ENCODE measurements at places on chromosomes 11 and 22. TPM values are rescaled to one million over a fixed set of nuclear protein-coding genes. Genes with fewer than 3 reads are reported as not detected.

The PATE2 gene
- total RNA-seq = not detected

The SYT13 gene
- under 0.01 TPM for total RNA-seq

GRCh38 chr22:50105208-50106100, 15.6 kb downstream of the MOV10L1 start:
- peak; percentile 69 for DNase-seq

The UPK3A gene
- total RNA-seq = not detected

GRCh38 chr11:120065176-120065575, 72.7 kb downstream of the TRIM29 start:
- no peak for DNase-seq

GRCh38 chr11:120338107-120338933, 2.1 kb downstream of the ARHGEF12 start:
- peak; percentile 63 for DNase-seq

GRCh38 chr11:126329644-126330211, 25.8 kb upstream of the ST3GAL4 start:
- DNase-seq = no peak

DNA sequence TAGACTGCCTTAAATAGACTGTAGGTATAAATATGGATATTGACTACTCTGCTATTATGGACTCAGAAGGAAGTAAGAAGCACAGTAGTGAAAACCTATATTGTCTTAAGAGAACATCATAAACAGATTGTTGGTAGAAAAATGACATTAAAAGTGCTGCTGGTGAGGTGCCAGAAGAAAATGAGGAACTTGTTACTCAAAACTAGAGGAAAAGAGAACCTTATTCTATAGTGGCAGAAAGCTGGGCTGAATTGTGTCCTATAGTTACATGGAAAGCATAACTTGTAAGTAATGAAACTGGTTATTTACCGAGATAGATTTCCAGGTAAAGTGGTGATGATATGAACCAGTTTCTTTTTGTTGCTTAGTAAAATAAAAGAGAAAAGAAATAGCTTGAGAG, 109.7 kb upstream of the CTSC start:
- DNase-seq = no peak

- no peak for DNase-seq
These were observed 17.8 kb downstream of the MAFF start for GRCh38 chr22:38219632-38220031.

DNA sequence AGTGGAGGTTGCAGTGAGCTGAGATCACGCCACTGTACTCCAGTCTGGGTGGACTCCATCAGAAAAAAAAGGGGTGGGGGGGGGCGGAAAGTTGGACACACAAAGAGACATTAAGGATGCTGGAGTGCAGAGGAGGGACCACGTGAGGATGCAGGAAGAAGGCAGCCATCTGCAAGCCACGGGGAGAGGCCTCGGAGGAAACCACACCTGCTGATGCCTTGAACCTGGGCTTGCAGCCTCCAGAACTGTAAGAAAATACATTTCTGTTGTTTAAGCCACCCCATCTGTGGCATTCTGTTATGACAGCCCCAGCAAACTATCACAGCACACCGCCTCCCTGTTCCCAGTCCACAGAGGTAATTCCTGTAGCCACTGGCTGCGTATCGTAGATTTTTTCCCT, 9.2 kb upstream of the STIP1 start:
- no peak for DNase-seq

DNA sequence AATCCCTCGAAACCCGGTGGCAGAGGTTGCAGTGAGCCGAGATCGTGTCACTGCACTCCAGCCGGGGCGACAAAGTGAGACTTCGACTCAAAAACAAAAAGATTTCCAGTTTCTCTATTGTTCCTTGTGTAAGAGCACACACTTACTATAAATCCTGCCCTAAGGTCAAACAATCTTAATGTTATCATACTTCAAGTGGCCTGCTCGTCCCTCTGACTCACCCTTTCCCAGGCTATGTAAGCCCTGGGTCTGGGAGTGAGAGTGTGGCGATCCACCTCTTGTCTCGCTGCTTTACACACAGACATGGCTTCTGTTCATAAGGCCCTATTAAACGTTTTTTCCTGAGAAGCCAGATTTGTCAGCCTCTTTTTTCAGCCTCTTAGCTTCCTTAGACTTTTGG, 24.4 kb upstream of the A4GALT start:
- no peak for DNase-seq

GRCh38 chr11:82056450-82056849, 677.2 kb downstream of the FAM181B start:
- no peak for DNase-seq

GRCh38 chr11:122270535-122270934, 154.5 kb upstream of the BLID start:
- no peak for DNase-seq

- peak; percentile 7 for DNase-seq
These were observed 897 bp downstream of the MAP6 start for GRCh38 chr11:75667831-75668450.

DNA sequence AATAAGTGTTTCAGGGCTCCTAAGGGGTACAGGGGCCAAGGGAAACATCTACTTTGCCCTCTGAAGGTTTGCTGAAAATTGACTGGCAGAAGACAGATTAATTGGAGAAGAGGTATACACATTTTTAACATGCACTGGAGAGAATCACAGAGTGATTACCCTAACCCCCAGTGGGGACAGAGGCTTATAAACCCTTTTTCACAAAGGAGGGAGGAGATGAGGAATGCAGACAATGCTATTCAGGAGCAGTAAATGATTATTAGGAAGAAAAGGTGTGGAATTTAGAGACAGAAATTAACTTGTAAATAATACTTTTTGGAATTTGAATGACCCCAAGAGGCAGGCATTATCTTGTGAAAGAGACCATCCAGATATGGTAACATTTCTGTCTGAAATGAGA, 582.4 kb upstream of the B3GAT1 start:
- no peak for DNase-seq

DNA sequence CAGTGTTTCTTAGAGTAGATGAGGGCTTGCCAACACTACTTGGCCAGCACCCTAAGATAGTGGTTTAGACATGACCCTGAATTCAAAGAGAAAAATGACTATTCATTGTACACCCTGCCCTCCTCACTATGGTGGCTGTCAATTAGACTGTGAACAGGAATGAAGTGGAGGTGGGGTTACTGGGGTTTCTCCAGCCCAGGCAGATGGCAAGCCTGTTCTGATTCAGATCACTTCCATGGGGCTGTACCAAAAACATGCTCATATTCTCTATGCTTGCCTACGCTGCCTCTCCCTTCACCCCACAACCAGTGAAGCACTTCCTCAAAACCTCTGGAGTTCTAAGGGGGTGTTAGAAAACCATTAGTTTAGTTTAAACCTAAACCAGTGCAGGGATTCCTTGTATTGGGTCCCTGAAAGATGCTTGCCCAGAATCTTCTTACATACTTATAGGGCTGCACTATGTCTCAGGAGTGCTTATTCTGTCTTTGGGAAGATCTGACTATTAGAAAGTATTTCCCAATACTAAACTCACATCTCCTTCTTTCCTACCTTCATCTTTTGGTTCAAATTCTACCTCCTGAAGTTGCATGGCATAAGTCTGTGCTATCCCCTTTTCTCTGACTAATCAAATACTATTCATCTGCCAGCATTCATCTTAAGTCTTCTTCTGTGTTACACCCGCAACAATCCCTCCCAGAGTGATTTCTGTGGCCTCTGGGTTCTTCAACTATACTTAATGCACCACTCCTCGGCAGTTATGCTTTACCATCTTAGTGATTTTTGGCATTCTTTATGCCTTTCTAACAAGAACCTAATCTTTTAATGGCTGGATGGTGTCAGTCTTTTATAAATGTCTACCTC, 71.8 kb downstream of the ATG16L2 start:
- DNase-seq = no peak

DNA sequence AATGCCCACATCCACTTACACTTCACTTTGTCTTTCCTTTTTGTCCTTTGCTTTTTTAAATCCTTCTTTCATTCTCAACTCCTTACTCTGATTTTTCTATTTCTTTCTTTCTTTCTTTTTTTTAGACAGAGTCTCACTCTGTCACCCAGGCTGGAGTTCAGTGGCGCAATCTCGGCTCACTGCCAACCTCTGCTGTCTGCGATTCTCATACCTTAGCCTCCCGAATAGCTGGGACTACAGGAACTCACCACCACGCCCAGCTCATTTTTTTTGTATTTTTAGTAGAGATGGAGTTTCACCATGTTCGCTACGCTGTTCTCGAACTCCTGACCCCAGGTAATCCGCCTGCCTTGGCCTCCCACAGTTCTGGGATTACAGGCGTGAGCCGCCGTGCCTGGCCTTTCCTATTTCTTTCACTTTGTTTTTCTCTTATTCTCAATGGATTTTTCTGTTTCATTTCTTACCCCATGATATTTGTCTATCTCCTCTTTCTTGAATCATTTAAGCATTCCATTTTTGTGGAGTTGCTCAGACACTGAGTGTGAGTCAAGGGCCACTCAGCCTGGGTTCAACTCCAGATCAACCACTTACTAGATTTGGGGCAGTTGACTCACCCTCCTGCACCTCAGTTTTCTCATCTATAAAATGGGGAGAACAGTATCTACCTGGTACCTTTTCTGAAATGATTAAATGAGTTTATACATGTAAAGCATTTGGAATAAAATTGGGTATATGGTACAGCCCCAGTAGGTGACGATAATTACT, 7.6 kb downstream of the KCNJ5 start:
- DNase-seq = no peak

GRCh38 chr22:46000081-46001027, 23.4 kb upstream of the WNT7B start:
- no peak for DNase-seq

The CCDC73 gene
- not detected for total RNA-seq

The HOATZ gene
- total RNA-seq = not detected

DNA sequence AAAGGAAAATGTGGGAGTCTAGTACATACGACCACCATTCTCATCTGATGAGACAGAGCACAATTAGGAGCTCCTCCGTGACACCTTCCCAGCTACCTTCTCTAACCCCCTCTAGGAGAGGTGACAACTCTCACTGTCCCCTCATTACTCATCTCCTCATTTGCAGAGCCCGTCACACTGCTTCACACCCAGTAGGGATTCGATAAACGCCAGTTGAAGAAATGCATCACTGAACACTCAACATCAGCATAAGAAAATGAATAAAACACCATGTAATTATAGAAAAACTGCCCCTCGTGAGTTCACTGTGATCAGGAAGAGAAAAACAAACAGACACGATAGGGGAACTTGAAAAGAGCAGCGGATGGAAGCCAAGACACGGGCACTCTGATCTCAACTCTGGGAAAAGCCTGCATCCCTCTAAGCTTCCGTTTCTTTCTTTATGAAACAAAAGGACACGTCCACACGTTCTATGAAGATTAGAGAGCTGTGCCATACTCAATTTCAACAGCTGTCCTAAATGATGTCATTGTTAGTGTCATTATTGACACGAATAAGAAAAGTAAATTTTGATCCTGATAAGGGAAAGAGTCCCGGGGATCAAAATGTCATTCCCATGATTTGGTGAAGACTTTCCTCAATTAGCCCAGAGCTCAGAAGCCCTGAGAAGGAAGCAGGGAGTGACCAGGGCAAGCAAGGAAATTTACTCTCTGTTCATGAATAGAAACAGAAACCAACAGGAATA, 356.9 kb downstream of the LARGE1 start:
- DNase-seq = peak; percentile 30

DNA sequence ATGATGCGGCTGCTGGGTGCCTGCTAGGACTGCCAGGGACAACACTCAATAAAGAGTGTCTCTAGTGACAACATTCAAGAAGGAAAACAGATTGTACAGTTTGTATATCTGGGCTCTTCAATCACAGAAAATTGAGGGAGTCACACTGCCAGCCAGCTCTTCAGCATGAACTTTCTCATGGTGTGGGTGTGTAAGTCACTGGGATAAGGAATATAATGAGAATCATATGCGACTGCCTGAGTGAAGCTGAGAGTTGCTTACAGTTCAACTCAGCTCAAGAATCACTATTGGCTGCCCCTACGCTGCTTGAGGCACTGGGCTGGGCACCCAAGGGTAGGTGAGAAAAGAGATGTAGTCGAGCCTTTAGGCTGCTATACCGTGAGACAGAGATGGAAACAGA, 328.1 kb upstream of the PITPNB start:
- no peak for DNase-seq

- DNase-seq = no peak
These were observed 16.2 kb downstream of the DYNC2H1 start for GRCh38 chr11:103125462-103125861.

- DNase-seq = peak; percentile 44
These were observed 28.9 kb downstream of the THOC5 start for GRCh38 chr22:29524442-29525191.

GRCh38 chr22:44274918-44275630, 37.7 kb downstream of the SHISAL1 start:
- DNase-seq = no peak

DNA sequence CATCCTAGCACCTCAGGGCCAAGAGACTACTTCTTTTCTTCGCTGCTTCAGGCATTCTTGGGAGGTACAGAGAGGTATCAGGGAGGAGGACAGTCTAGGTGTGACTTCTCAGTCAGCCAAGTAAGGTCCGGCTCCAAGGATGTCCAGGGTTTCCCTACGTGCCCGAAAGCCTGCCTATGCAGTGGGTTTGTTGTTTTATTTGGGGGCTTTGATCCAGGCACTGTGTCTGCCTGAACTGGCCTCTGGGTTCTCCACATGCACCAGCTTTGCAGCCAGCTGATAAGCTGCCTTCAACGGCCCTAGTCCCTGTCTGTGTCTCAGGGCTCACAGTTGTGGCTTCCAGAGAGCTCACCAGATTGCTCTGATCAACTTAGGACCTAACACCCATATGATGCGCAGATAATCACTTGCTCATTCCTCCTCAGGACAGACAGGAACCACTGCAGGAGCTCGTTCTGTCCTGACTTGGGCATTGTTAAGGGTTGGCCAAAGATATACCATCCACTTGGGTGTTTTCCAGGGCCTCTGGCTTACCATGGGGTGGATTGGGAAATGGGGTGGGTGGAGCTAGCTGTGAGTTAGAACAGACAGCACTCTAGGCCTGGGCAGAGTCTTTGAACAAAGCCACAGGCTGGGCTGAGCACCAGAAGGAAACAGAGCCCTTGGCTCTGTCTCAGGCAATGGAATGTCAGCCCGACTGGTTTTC, 45.5 kb upstream of the CRYBB3 start:
- DNase-seq = peak; percentile 54

DNA sequence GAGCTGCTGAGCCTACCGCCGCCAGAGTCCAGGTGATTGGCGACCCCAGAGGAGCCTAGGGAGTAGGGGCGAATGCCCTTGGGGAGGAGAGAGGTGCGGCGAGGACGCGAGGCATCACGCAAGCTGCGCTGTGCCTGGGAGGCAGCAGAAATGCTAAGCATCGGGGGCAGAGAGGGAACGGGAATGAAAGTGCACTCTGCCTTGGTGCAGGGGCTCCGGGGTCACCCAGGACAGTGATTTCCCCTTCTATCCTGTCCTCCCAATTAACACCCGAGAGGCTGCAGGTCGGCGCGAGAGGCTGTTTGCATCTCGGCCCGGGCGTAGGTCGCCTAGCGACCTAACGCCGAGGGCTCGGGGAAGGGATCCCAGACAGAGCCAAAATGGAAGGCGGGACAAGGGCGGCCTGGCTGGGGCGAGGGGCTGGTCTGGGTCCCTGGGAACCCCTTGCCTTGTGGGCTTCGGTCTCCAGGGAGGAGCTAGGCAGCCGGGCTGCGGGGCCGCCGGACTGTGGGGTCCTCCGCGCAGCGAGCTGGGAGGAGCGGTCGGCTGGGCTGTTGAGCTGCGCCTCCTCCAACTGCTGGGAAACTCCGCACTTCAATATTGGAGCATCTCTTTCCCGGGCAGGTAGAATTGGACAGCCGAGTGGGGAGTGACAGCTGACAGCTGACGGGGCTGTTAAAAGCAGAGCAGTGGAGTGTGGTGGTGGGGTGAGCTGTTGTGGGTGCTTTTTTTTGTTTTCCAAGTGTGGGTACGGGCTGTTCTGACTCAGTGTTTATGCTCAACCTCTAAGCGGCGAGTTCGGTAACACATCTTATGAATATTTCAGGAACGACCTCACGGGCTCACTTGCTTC, 657 bp downstream of the ELMOD1 start:
- DNase-seq = peak; percentile 29

The SF3B2 gene
- total RNA-seq = 63.5 TPM

Measured in lung microvascular endothelial cell (primary cell).